ENCODE measurements at places on chromosomes 11 and 22.

GRCh38 chr11:16378906-16379305, 22.6 kb upstream of the SOX6 start:
- no peak for DNase-seq

- DNase-seq: no peak
Observed at GRCh38 chr22:39949964-39950737, 10.0 kb upstream of the TMA7B start.

DNA sequence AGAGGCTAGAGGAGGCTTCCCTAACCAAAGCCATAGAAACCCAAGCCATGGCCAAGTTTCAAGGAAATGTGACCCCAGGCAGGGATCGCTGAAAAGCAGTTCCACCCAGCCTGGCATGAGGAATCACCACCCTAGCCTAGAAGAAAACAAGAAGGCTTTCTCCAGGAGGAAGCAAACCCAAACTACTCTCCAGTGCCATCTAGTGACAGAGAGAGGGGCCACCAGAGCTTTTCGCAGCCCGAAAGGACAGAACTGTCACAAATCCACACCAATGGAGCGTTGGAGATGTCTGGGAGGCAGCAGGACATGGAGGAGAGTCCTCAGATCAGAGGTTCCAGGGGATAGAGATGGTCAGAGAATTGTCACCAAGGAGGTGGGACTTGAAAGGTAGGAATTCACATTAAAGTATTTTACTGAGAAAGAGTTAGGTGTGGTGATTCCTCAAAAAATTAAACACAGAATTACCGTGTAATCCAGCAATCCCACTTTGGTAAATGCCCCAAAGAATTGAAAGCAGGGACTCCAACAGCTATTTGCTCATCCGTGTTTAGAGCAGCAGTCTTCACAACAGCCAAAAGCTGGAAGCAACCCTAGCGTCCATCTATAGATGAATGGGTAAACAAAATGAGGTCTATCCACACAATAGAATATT, 67.3 kb upstream of the NUP50 start:
- no peak for DNase-seq

DNA sequence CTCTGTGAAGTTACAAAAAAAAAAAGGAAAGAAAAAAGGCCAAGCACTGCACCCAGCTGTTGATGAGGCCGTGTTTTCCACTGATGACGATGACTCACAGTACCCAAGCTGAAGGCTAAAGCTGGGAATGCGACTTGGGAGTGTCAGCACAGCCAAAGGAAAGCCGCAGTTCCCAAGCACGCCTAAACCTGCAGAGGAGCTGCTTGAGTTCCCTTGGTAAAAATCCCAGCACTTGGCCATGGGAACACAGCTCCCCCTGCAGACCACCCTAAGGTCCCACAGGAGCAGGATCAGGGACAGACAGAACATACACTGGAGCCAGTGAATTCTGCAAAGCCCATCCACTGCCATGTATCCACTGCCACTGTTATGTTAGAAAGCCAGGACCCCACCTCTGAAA, 39.9 kb downstream of the SERGEF start:
- DNase-seq: no peak

- DNase-seq: no peak
Observed at GRCh38 chr22:41757502-41757901, 43.0 kb upstream of the CCDC134 start.

DNA sequence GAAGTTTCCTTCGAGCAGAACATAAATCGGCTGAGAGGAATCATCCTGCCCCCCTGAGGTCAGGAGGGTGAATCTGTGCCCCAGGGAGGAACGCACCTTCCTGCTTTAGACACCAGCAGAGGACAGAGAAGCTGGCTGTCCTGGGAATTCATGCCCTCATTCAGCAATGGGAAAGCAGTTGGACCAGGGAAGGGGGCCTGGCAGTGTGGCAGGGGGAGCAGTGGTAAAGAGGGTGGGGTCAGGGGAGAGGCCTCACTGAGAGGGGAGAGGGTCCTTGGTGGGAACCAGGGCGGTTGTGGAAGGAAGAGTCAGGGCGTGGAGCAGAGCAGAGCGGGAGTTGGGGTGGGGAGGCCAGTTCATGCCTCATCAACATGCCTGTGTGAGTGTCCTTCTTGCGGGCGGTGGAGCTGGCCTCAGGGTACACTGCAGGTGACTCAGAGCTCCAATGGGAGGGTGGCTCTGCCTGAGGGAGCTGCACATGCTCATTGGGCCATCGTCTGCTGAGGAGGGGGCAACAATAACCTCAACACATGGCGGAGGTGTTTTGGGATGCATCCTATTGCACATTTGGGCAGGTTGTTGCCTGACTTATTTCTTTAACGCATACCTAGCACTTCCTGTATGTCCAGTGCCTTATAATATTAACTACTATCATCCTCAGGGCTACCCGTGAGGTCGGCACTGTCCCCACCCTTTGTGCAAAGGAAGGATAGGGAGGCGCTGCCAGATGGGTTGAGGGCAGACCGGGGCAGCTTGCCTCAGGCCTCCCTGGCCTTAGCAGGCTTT, 23.2 kb downstream of the MED15 start:
- no peak for DNase-seq

DNA sequence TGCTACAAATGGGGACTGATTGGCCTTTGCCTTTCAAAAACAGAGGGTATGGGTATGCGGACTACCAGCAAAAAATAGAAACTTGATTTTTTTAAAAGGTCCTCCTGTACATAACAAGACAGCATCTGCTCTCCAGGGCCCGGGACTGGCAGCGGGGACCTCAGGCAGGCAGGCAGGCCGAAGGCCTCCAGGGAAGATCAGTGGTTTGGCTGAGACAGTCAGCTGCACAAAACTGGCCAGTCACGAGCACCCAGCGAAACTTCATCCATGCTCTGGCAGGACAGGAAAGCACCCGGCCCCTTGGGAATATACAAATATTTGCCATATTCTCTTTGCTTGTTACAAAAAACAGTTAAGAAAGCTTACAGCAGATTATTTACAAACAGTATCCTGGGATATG, 11.0 kb downstream of the RPL27A start:
- peak; percentile 35 for DNase-seq

DNA sequence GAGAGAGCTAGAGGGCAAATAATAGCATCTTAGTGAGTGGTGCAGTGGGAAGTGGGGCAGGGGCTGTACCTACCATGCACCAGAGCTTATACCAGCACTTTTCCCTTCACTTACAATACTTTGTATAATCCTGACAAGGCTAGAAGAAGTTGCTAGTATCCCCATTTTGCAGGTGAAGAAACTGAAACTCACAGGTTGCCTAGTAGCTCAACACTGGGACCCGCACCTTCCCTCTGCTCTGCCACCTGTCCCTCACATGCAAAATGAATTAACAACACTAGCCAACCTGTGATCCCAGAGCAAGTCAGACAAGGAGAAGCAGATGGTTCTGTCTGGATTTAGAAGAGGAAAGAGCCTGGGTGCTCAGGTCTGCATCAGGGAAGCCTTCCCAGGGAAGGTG, 510.4 kb downstream of the BUD13 start:
- DNase-seq: no peak
